K562 (cell line): ENCODE measurements at places on chromosomes 11 and 22.

DNA sequence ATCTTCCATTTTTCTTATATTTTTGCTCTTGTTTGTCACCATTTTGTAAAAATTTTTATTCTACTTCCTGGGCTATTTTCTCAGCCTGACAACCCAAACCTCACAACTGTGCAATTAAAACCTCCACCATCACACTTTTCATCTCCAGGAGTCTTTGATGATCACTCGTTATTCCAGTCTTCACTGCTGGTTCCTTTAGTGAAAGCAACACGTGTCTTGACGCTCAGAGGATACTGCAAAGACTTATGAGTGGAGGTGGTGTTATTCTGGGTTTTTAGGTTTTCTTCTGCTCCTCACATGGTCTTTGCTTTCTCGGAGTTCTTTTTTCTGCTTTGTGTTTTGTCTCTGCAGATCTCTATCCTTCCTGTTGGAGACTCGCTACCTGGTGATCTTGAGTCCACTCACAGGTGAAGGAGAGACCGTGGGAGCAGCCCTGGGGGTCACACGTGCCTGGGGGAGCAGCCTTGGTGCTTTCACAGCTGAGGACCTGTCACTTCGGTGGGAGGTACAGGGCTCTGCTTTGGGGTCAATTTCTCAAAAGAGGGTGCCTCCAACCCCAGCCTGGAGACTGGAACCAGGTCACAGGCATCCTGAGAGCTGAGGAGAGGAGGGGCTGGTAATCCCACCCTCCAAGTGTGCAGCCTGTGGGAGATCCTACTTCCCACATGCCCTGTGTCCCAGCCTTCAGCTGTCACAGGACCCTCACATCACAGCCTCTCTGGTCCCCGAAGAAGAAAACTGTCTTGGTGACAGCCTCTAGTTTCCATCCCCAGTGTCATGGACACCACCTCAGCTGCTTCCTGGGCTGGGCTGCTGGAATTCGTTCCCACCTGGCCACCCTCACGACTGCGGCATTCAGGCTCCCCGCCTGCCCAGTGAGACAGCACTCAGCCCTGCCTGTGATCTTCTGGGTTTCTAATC is 11.0 kb downstream of the SULT4A1 start:
- H3K36me3 ChIP-seq = no peaks in the 10 kb centered on the region
- H3K27ac ChIP-seq = no peak overlapping the region
- H3K4me1 ChIP-seq = no peaks in the 10 kb centered on the region; the same call in 1 of the 2 replicates

- no peaks in the 10 kb centered on the region for H3K4me1 ChIP-seq
- H3K36me3 ChIP-seq = no peaks in the 10 kb centered on the region
- 0 out of 2 replicates have a peak, but pooled peaks cover 3% of the 10 kb centered on the region for H3K27me3 ChIP-seq
- no peak overlapping the region for H3K27ac ChIP-seq
- DNase-seq = no peak
Observed at GRCh38 chr11:19079643-19080440, 19.3 kb upstream of the MRGPRX2 start.

DNA sequence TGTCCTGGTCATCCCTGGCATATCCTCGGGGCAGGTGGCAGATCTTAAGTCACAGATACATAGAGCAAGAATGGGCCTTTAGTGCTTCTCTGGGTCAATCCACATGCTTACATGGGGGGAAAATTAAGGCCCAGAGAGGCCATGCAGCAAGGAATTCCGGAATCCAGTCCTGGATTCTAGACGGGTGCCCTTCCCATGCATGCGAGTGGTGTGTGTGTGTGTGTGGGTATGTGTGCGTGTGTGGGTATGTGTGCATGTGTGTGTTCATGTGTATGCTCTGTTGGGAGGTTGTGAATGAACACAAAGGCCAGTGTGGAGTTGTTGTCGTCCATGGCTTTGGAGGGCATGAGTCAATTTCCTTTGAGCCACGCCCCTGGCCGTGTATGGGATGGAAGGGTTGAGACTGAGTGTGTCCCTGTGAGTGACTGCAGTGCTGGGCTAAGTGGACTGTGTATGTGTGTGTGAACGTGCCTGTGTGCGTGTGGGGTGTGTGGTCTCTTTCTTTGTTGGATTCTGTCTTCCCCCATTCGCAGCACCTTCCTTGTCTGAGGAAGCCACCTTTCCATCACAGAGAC is 33.4 kb upstream of the EIF3D start:
- no peak overlapping the region for H3K4me3 ChIP-seq
- no peak overlapping the region for H3K27ac ChIP-seq
- peak; percentile 27 for DNase-seq

GRCh38 chr11:120613264-120614226 is 102.0 kb downstream of the GRIK4 start:
- H3K4me1 ChIP-seq = no peaks in the 10 kb centered on the region
- no peak overlapping the region for H3K27ac ChIP-seq
- no peak overlapping the region for H3K4me3 ChIP-seq
- no peaks in the 10 kb centered on the region for H3K36me3 ChIP-seq

- H3K4me3 ChIP-seq = no peak overlapping the region
- H3K36me3 ChIP-seq = no peaks in the 10 kb centered on the region
- no peak overlapping the region for H3K27ac ChIP-seq
- H3K27me3 ChIP-seq = peaks cover 52% of the 10 kb centered on the region
- no peak for DNase-seq
Observed at GRCh38 chr11:1884303-1884700, 7.4 kb downstream of the PRR33 start.

GRCh38 chr11:36818410-36818809 is 220.4 kb upstream of the RAG2 start:
- H3K4me3 ChIP-seq = no peak overlapping the region
- no peaks in the 10 kb centered on the region for H3K4me1 ChIP-seq
- DNase-seq = peak; percentile 13
- no peaks in the 10 kb centered on the region for H3K27me3 ChIP-seq
- H3K36me3 ChIP-seq = no peaks in the 10 kb centered on the region
- no peak overlapping the region for H3K27ac ChIP-seq

GRCh38 chr22:45656577-45656976 is 15.1 kb upstream of the ATXN10 start:
- no peak overlapping the region for H3K27ac ChIP-seq
- no peak for DNase-seq
- no peaks in the 10 kb centered on the region for H3K36me3 ChIP-seq
- H3K4me1 ChIP-seq = no peaks in the 10 kb centered on the region
- no peak overlapping the region for H3K4me3 ChIP-seq

- no peaks in the 10 kb centered on the region; the same call in 1 of the 2 replicates for H3K4me1 ChIP-seq
- peaks cover 4% of the 10 kb centered on the region; the same call in 2 of the 3 replicates for H3K27me3 ChIP-seq
- no peak overlapping the region for H3K27ac ChIP-seq
- H3K4me3 ChIP-seq = no peak overlapping the region
- no peaks in the 10 kb centered on the region for H3K36me3 ChIP-seq
- no peak for DNase-seq
Observed at GRCh38 chr11:13256216-13256615, 21.4 kb upstream of the BMAL1 start.

DNA sequence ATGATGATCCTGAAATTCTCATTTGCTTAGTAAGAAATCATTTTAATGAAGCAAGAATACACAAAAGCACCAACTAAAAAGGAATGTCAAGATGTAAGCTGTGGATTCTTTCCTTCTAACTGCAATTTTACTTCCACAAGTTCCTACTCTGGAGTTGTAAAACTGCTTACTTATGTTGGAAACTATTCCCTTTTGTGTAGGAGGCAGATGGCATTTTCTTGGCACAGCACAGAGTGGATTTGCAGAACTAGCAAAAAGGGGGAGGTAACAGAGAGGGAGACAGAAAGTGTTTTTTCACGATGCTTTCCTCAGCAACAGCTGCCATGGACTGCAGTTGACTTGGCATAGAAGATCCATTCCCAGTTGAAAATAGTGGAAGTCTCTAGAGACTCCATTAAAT is 1112.0 kb upstream of the RAG2 start:
- H3K4me3 ChIP-seq = no peak overlapping the region
- no peaks in the 10 kb centered on the region for H3K27me3 ChIP-seq
- no peaks in the 10 kb centered on the region for H3K4me1 ChIP-seq
- H3K27ac ChIP-seq = no peak overlapping the region
- no peak for DNase-seq

GRCh38 chr11:30348035-30348434 is 25.1 kb downstream of the ARL14EP start:
- no peak overlapping the region for H3K27ac ChIP-seq
- DNase-seq = no peak
- H3K4me1 ChIP-seq = no peaks in the 10 kb centered on the region
- no peaks in the 10 kb centered on the region for H3K27me3 ChIP-seq
- no peaks in the 10 kb centered on the region for H3K36me3 ChIP-seq

DNA sequence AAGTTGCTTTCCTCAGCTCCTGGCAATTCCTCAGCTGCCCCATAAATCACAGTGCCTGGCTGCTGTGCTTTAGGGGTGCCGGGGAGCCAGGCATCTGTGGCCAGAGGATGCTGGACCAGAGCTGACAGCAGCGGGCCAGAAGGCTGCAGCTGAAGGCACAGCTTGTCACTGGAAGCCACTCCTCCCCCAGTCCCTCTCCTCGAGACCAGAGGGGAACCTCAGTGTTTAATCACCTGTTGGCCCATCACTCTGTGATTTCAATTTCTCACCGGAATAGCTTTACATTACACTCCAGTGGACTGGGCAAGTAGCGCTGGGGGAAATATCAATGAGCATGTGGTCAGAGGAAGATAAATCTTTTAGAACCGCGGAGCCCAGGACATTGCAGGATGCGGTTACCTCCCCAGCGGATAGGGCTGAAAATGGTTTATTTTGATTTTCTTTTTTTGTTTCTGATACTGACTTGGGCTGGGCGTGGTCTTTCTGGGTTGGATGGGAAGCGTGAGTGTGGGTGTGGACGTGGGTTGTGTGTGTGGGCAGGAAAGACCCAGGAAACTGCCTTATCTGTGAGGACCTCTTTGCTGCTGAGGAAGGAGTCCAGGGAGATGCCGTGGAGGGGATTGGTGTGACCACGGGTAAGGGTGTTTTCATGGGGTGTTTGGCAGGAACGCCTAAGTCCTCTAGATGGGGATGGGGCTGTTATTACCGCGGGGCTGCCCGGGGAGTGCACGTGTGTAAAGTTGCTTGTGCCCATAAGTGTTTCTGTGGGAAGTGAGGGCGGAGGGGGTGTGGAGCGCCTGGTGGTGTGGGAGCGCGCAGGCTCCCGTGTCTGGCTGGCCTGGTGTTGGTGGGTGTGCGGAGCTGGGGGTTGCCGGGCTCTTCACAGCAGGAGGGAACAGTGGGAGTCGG is 4.0 kb downstream of the DAGLA start:
- no peaks in the 10 kb centered on the region for H3K36me3 ChIP-seq
- H3K4me3 ChIP-seq = no peak overlapping the region
- DNase-seq = no peak
- H3K4me1 ChIP-seq = no peaks in the 10 kb centered on the region; the same call in 2 of the 3 replicates

- no peak for DNase-seq
- no peaks in the 10 kb centered on the region for H3K36me3 ChIP-seq
- H3K27ac ChIP-seq = no peak overlapping the region
- H3K4me1 ChIP-seq = no peaks in the 10 kb centered on the region
Observed at GRCh38 chr11:27481992-27482391, 9.4 kb upstream of the LGR4 start.

DNA sequence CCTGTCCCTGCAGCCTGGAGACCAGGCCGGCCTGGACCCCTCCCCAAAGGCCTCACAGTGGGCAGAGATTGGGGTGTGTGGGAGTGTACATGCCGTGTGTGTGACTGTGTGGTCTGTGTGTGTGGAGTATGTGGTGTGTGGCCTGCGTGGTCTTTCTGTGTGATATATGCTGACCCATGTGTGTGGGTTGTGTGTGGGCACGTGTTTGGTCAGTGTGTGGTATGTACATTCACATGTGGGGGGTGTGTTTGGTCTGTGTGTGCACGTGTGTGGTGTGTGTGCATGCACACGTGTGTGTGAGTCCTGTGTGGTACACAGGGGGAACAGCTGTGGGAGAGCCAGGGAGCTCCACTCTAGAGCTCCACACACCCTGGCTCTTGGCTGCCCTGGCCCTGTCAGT is 1185.1 kb downstream of the BRD1 start:
- DNase-seq = no peak
- peaks cover 7% of the 10 kb centered on the region; the same call in 1 of the 2 replicates for H3K27me3 ChIP-seq
- no peak overlapping the region for H3K27ac ChIP-seq

GRCh38 chr11:107882095-107882820 is 23.7 kb upstream of the SLC35F2 start:
- no peak overlapping the region for H3K27ac ChIP-seq
- DNase-seq = no peak
- H3K4me3 ChIP-seq = no peak overlapping the region
- no peaks in the 10 kb centered on the region for H3K36me3 ChIP-seq
- no peaks in the 10 kb centered on the region for H3K4me1 ChIP-seq

- peaks cover 14% of the 10 kb centered on the region for H3K4me1 ChIP-seq
- H3K27me3 ChIP-seq = no peaks in the 10 kb centered on the region
- H3K36me3 ChIP-seq = peaks cover 47% of the 10 kb centered on the region; the same call in 2 of the 3 replicates
- DNase-seq = peak; percentile 20
- H3K27ac ChIP-seq = peak overlapping the region; percentile 86
- H3K4me3 ChIP-seq = peak overlapping the region; percentile 89
Observed at GRCh38 chr22:26484360-26484706, 656 bp downstream of the SRRD start.

DNA sequence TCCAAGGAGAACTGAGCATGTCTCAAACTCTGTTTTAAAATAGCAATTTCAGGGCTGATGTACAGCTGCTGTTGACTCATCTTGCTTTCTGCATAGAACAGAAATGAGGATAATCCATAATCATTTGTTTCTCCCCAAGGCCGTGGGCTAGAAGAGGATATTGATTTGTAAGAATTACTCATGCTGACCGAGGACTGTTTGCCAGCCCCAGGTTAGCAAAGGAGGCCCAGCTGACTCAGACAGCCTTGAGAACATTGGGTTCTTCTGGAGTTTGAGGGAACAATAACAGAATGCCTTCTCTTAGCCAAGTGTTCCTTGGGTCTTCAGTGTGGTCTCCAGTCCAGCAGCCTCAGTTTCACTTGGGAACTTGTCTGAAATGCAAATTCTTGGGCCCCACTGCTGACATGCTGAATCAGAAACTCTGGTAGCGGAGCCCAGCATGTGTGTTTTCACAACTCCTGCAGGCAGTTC is 92.0 kb downstream of the ZC3H12C start:
- H3K4me1 ChIP-seq = no peaks in the 10 kb centered on the region
- peaks cover 11% of the 10 kb centered on the region; the same call in 1 of the 2 replicates for H3K27me3 ChIP-seq
- H3K27ac ChIP-seq = no peak overlapping the region
- no peak for DNase-seq
- no peaks in the 10 kb centered on the region for H3K36me3 ChIP-seq
- H3K4me3 ChIP-seq = no peak overlapping the region

DNA sequence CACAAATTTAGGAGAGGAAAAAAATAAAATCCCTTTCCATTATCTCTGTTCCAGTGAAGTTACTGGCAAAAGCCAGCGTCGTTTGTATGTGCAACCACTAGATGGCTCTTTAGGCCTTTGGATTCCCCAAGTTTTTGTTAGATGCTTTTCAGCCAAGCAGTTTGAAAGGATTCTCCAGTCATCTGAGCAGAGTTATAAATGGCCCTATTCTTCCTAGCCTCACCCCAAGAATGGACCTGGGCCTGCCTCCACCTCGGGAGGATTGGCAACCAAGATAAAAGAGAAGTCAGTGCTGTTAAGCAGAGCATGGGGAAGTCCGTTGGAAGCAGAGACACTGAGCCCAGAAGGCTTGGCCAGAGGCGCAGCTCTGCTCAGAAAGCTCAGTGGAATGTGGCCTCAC is 15.4 kb downstream of the FAM181B start:
- H3K27ac ChIP-seq = no peak overlapping the region
- H3K4me1 ChIP-seq = no peaks in the 10 kb centered on the region
- peaks cover 5% of the 10 kb centered on the region for H3K27me3 ChIP-seq
- H3K36me3 ChIP-seq = no peaks in the 10 kb centered on the region
- peak; percentile 56 for DNase-seq
- no peak overlapping the region for H3K4me3 ChIP-seq

- no peaks in the 10 kb centered on the region for H3K36me3 ChIP-seq
- H3K27me3 ChIP-seq = no peaks in the 10 kb centered on the region
- peak; percentile 48 for DNase-seq
- H3K4me1 ChIP-seq = peaks cover 34% of the 10 kb centered on the region
Observed at GRCh38 chr22:50305923-50306566, 1.4 kb downstream of the PLXNB2 start.
